ENCODE measurements at places on chromosomes 11 and 22. TPM values are rescaled to one million over a fixed set of nuclear protein-coding genes. Genes with fewer than 3 reads are reported as not detected.
A peak's percentile ranks its signal among the peaks of the same experiment; 100 is the strongest.

Gene OR2AG1
- not detected for total RNA-seq

Gene RASGRP2
- total RNA-seq, result not detected

Gene PNPLA5
- not detected for total RNA-seq

Gene MS4A8
- total RNA-seq, result not detected

Gene FOLR1
- total RNA-seq, result not detected

Gene DEUP1
- not detected for total RNA-seq

Gene ZC3H12C
- total RNA-seq, result 4.0 TPM

Gene GTSE1
- 21.1 TPM for total RNA-seq

Gene TRIM29
- total RNA-seq, result not detected

Gene MEI1
- total RNA-seq, result 0.42 TPM

DNA sequence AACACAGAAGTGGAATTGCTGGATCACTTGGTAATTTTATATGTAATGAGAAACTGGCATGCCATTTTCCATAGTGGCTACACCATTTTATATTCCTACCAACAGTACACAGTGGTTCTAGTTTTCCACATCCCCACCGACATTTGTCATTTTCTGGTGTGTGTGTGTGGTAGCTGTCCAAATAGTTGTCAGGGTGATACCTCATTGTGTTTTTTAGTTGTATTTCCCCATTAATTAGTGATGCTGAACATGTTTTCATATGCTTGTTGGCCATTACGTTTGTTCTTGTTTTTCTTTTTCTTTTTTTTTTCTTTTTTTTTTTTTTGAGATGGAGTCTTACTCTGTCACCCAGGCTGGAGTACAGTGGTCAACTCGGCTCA, 12.2 kb downstream of the NEU3 start:
- DNase-seq, result no peak

DNA sequence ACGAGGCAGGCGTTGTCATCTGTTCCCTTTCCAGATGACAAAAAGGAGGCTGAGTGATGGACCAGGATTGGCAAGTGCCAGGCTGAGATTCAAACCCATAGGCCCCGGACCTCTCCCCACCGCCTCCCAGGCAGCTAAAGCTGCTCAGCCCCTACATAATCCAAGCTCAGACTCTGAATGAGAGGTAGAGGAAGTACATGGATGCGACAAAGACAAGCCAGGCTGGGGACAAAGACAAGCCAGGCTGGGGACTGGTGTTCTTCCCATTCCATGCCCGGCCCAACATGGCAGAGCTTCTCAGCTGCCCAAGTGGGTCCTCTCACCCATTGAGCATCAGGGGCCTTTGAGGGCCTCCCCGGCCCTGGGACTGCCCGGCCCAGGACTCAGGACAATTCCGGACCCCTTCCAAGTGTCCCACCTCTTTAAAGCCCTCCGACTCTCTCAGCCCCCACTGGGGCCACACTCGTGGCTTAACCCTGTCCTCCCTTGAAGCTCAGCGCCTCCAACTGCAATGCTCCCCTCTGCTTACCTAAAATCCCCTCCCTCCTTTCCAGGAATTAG, 4.8 kb downstream of the MFNG start:
- DNase-seq, result no peak

DNA sequence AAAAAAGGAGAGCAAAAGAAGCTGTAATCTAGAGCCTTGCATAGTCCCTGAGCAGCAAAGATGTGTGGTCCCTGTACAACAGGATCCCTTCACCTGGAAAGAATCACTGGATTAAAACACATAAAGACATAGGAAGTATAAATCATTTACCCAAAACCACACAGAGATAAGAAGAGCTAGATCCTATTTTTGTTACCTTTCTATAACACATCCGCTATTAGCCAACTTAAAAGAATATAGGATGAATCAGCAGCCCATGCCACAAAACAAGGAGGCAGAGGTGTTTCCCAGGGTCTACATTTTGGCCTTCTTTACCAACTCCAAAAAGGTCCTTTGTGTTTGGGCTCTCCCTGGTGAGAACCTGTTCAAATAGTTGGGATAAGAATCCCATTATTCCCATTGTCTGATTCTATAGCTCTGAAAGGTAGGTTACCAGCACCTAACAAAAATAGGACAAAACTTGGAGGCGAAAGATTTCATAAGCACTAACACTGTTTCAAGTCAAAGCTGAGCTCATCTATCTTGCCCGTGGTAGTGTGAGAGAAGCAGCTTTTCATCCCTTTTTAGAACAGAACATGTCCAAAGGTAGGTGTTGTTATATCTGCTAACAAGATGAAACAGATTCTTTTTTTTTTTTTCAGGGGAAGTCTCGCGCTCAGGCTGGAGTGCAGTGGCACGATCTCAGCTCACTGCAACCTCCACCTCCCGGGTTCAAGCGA, 26.8 kb downstream of the PAK1 start:
- peak; percentile 6 for DNase-seq

- DNase-seq, result no peak
These were observed 2.2 kb downstream of the PAK1 start for GRCh38 chr11:77471558-77472193.

GRCh38 chr11:60570970-60571369, 55.8 kb downstream of the MS4A13 start:
- no peak for DNase-seq

DNA sequence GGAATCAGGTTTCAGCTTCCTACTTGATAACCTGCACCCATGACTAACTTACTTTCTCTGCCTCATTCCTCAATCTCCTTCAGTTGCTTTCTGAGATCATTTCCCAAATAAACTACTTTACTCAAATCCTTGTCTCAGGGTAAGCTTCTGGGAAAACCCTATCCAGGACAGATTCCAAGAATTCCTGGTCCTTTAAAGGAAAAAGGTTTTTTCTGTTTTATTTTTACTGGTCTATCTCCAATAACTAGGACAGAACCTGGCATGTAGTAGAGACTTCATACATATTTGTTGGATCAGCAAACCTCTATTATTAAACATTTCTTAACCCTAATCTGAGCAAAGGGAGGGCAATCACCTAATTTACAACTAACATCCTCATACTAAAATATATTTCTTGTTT, 910.5 kb upstream of the CHORDC1 start:
- DNase-seq, result no peak

- no peak for DNase-seq
These were observed 111.6 kb downstream of the MIAT start for GRCh38 chr22:26768952-26769351.

- DNase-seq, result no peak
These were observed 148.4 kb downstream of the CACNA1I start for GRCh38 chr22:39718921-39719475.

Data from Daoy (cell line).